ENCODE measurements at places on chromosomes 2 and 18.

DNA sequence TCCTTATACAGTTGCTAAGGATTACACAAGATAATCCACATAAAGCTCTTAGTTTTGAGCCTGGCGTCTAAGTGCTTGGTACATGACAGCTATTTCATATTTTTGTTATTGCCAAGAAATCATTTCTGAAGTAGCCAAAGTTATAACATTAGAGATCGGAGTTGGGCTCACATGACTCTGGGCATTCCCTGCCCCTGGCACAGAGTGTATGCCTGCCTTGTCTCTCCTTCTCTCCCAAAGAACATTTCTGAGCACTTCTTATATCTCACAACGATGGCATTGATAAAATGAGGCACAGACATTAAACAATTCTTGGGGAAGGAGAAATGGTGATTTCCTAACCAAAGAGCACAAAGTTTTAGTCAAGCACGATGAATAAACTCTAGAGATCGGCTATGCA, 87.7 kb upstream of the DDX18 start:
- no peak for DNase-seq

- DNase-seq = no peak
Measured at GRCh38 chr18:56460581-56460980, 177.8 kb downstream of the TXNL1 start.

DNA sequence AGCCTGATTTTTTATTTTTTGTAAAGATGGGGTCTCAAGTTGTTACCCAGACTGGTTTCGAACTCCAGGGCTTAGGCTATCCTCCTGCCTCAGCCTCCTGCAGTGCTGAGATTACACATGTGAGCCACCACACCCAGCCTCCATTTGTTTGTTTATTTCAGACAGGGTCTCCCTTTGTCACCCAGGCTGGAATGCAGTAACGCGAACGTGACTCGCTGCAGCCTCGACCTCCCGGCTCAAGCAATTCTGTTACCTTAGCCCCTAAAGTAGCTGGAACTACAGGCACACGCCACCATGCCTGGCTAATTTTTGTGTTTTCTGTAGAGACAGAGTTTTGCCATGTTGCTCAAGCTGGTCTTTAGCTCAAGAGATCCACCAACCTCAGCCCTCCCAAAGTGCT, 27.2 kb downstream of the UBXN4 start:
- no peak for DNase-seq

GRCh38 chr2:99275882-99276281, 20.4 kb upstream of the LYG2 start:
- DNase-seq = no peak

- peak; percentile 17 for DNase-seq
Measured at GRCh38 chr2:61117534-61117933, 44.5 kb upstream of the C2orf74 start.

- no peak for DNase-seq
Measured at GRCh38 chr2:60221098-60221497, 332.4 kb downstream of the BCL11A start.

- no peak for DNase-seq
Measured at GRCh38 chr2:9168821-9169221, 37.8 kb upstream of the ASAP2 start.

DNA sequence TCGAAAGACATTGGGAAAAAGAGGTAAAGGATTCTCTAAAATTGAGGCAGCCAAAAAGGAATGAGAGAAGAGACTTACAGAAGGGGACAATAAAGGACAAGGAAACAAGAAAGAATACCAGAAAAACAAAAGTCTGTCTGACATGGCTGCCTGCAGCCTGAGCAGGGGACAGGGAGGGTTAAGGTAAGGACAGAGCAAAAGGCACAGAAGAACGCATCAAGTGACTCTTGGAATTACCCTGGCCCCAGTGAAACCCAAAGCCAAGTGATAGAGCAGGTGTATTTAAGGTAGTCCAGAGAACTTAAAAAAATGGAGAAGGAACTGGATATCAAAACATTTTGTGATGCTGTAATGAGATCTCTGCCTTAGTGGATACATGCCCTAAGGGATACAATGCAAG, 47.1 kb upstream of the XIRP2 start:
- no peak for DNase-seq

GRCh38 chr2:60000686-60001085, 552.8 kb downstream of the BCL11A start:
- DNase-seq = peak; percentile 2

DNA sequence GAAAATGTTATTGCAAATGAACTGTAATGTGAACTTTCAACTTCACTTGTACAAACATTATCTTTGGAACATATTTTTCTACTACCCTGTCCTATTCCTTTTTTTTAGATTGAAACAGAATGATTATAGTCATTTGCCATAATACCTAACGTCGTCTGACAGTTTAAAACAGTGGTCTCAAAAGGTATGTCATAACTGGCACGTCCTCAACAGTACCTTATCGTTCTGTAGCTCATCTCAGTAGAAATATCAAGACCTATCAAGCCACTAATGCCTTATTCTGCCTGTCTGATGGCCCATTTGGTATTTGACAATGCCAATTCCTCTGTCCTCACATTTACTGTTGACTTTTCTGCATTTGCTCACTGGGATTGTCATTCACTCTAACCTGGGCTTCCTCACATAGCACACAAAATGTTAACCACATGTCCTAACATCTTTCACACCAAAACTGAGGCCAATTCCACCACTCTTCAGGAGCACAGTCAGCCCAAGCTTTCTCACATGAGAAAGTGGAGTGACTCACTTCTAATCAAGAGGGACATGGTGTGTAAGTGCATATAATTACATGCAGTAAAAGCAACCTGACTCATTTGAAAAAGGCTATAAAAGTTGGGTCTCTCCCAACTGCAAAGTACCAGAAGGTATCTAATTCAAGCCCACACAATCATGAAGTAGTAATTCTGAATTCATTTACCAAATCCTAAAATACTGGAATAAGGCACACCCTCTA, 34.8 kb downstream of the DNER start:
- DNase-seq = no peak

DNA sequence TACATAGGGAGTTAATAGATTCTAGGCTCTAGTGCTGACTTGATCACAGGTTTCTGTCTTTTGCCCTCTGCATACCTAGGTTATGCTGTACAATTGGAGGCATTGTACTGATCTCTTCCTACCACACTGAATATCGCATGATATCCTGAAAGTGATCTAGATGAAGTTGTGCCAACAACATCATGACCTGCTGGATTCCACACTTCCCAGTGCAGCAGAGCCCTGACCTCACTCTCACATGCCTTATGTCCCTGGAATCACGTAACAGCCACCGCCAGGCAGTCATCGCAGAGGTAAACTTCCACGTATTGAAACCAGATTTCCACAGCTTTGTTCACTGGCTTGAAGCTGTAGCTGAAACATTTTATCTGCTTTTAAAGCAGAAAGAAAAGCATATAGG, 214.0 kb downstream of the ANKRD30B start:
- DNase-seq = no peak

GRCh38 chr2:66851449-66851872, 416.5 kb downstream of the MEIS1 start:
- DNase-seq = peak; percentile 67

- DNase-seq = peak; percentile 33
Measured at GRCh38 chr2:157355618-157356017, 30.0 kb upstream of the ERMN start.

- no peak for DNase-seq
Measured at GRCh38 chr2:150917961-150918713, 343.5 kb downstream of the RBM43 start.

- DNase-seq = no peak
Measured at GRCh38 chr2:126312579-126312978, 343.4 kb upstream of the GYPC start.

DNA sequence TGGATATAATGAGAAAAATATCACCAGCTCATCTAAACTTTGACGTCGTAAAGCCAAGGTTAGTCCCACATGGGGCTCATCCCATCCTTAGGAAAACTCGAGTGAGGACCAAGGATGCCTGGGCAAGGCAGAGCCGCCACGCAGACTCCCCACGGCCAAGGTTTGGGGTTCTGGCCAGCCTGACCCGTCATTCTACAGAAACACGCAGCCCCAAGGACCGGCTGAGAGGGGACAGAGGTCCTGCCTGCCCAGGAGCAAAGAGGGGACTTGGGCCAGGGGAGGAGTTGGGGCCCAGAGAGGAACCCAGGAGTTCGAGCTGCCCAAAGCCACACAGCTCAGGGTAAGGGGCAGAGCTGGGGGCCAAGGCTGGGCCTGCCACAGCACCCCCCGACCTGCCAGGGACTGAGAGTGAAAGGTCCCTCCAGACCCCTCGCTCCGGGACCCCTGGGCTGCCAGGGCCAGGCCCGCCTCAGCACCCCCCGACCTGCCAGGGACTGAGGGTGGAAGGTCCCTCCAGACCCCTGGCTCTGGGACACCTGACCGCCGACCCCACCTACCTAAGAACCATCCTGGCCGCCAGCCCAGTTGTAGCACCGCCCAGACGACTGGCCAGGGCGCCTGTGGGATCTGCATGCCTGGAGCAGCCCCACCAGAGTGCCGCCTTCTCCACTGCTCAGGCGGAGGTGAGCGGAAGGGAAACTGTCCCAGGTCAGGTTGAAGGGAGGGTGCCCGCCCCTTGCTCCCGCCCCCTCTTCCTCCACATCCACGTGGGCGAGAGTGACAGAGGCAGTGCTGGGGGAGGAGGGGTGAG, at the start of gene PDCD1:
Gene PDCD1, minus strand, starts transcription at position 689 of the 811 bp plus-strand sequence. Its CDS starts 56 bp downstream, at position 633.
- DNase-seq = no peak

DNA sequence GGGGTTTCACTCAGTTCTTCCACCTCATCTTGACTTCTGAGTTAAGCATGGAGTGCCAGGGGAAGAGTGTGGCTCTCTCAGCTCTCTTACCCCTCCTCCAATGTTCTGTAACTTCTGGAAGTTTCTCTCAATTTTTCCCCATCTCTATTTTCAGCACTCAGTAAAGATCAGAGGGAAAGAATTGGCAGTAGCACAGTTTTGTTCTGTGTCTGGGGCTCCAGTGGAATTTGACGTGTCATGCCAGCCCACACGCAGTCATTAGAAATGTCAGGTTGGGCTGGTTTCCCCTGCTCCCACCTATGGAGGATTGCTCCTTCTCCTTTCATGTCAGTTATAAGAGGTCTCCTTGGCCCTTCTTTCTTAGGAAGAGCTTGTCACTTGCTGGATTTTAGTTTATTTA, 104.6 kb upstream of the COL3A1 start:
- DNase-seq = no peak

GRCh38 chr2:190486037-190486623, 48.4 kb downstream of the NEMP2 start:
- no peak for DNase-seq

DNA sequence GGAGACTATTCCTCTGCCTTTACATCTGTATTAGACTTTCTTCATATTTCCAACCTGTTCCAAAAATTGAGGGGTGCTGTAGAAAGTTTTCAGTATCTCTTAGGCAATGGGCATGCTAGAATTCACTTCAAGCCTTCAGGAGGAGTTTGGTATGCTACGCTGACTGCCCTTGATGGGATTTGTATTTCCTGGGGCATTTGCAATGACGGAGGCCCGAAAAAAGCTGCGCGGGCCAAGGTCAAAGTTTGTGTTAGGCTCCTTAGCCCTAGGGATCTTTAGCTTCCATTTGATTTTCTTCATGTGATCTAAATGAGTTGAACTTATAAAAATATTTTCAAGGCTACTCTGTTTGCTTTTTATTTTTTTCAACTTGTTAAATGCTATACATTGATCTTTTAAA, 5.1 kb downstream of the CPS1 start:
- DNase-seq = no peak

DNA sequence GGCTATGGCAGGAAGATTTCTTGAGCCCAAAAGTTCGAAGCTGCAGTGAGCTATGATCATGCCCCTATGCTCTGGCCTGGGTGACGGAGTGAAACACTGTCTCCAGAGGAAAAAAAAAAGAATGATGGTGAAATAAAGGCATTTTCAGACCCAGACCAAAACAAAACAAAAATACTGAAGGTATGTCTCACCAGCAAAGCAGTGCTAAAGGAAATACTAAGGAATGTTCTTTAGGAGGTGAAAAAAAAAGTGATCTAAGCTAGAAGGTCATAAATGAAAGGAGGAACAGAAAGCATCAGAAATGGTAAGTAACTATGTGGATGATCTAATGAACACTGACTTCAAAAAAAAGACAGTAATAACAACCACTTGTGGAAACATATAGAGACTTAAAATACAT, 18.7 kb downstream of the SS18 start:
- DNase-seq = no peak

DNA sequence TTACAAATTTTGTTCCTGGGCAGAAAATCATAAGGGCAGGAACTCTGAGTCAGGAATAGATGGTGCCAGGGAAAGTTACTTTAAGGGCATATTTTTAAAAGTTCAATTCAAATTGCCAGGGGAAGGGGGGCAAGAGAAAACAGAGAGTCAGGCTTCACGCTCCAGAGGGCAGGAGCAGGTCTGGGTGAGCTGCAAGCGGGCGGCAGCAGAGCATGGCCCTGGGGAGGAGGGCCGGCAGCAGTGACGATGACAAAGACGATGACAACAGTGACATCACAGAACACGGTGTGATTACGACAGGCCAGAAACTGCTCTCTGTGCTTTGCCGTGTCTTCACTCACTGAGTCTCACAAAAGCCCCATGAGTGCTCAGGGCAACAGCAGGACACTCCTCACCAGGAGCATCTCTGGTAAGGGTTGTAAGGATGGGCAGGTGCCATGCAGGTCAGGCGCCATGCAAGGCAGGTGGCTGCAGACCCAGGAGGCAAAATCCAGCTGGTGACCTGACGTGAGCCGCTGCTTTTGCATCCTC, 23.3 kb downstream of the CHST10 start:
- no peak for DNase-seq

DNA sequence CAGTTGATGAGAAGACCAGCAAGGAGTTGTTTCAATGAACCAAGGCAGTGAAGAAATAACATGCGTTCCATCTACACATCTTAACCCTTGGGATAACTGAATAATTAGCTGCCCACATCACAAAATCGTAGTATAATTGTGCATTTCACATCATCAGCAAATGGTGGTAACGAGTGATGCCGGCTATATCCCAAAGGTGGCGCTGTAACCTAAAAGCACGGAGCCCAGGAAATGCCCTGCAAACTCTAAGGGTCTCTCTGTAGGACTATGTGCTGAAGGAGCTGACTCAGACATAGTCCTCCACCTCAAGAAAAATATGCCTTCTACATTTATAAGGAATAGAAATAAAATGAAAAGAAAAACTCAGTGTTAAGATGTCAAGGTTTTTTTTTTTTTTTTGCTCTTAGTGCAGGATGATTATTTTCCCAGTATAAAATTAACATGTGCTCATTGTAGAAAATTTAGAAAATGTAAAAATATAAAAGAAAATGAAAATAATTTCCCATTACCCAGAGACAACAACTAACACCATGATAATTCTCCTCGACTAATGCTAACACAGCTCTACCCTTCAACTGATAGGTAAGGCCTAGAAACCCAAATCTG, 23.1 kb upstream of the DSG3 start:
- DNase-seq = no peak

GRCh38 chr2:83970217-83970929, 488.7 kb downstream of the SUCLG1 start:
- DNase-seq = no peak

- DNase-seq = peak; percentile 69
Measured at GRCh38 chr2:213306316-213306942, 22.2 kb downstream of the SPAG16 start.

GRCh38 chr2:60992985-60993392, 24.5 kb upstream of the PEX13 start:
- DNase-seq = no peak

GRCh38 chr2:94990956-94991355, 34.6 kb upstream of the MAL start:
- no peak for DNase-seq

Data from foreskin keratinocyte (primary cell).